ENCODE measurements at places on chromosomes 12 and 14.

DNA sequence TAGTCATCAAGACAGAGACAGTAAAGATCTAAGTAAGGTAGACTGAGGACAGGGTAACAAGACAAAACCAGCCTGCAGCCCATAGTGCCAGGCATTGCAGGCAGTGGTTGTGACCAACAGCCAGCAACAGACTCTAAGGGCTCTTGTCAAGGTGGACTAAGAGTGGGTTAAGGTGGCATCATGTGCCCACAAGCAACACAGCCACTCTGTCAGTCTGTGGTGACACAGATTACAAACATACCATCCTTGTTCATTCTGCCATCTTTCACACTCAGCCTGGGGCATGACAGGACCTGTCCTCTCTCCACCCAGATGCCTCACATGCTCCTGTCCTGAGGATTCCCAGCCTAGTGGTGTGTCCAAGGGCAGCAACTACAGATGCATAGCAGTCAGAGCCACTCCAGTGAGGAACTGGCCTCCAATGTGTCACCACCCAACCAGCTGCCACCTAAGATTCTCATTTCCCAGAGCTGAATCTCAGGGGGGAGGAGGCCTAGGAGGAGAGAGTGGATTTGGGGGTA, 28.3 kb downstream of the VDR start:
- no peak for DNase-seq

GRCh38 chr12:51351913-51352532, 5.5 kb upstream of the CELA1 start:
- DNase-seq = peak; percentile 19

GRCh38 chr14:89736881-89737280, 217.6 kb downstream of the EFCAB11 start:
- no peak for DNase-seq

- DNase-seq = no peak
Measured at GRCh38 chr12:121697093-121697698, 15.4 kb upstream of the TMEM120B start.

GRCh38 chr14:39217214-39217879, 16.4 kb upstream of the MIA2 start:
- no peak for DNase-seq

- no peak for DNase-seq
Measured at GRCh38 chr14:35949920-35950513, 123.9 kb downstream of the BRMS1L start.

- no peak for DNase-seq
Measured at GRCh38 chr12:22047494-22047893, 1.5 kb downstream of the CMAS start.

- no peak for DNase-seq
Measured at GRCh38 chr12:128682548-128683275, 141.0 kb downstream of the SLC15A4 start.

- no peak for DNase-seq
Measured at GRCh38 chr14:94936901-94937685, 167.2 kb upstream of the GSC start.

- no peak for DNase-seq
Measured at GRCh38 chr12:32171211-32171610, 64.6 kb downstream of the BICD1 start.

- no peak for DNase-seq
Measured at GRCh38 chr12:78249578-78249977, 418.9 kb downstream of the NAV3 start.

DNA sequence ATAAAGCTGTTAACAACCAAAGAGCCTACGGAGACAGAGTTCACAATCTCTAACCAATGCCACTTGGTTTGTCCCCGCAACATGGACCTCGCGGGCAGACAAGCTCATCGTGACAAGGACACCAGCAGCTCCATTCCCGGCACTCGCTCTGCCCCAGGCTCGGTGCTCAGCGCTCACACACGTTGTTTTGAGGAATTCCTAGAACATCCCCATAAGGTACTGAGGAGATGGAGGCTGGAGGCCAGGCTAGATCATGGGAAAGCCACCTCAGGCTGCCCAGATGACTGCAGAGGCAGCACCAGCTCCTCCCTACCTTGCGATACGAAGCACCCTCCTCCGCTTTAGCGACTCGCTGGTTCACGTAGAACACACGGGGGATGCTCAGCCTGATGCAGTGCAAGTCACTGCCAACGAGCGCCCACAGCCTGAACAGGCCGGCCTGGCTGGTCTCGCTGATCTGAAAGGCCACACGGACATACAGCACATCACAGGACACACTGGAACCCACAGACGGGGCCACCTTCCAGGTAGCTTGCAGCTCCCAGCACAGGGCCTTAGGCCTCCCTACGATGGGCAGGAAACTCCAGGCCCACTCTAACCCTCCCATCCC, 30.1 kb downstream of the P2RX2 start:
- DNase-seq = no peak

DNA sequence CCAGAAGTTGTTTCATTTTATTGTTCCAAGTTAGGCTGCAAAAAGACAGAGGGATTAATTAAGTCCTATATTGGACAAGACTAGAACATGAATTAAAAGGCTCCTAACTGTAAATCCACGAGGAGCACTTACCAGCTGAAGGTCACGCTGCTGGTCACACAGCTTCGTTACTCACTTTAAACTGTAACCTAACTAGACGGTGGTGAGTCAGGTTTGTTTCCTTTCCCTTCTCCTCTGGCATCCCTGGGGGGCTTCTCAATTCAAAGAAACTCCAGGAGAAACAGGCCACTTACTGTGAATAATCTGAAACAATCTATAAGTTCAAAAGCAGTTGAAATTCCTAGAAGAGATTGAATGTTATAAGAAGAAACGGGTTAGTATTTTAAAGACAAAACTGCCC, 331.4 kb downstream of the BCAT1 start:
- no peak for DNase-seq

DNA sequence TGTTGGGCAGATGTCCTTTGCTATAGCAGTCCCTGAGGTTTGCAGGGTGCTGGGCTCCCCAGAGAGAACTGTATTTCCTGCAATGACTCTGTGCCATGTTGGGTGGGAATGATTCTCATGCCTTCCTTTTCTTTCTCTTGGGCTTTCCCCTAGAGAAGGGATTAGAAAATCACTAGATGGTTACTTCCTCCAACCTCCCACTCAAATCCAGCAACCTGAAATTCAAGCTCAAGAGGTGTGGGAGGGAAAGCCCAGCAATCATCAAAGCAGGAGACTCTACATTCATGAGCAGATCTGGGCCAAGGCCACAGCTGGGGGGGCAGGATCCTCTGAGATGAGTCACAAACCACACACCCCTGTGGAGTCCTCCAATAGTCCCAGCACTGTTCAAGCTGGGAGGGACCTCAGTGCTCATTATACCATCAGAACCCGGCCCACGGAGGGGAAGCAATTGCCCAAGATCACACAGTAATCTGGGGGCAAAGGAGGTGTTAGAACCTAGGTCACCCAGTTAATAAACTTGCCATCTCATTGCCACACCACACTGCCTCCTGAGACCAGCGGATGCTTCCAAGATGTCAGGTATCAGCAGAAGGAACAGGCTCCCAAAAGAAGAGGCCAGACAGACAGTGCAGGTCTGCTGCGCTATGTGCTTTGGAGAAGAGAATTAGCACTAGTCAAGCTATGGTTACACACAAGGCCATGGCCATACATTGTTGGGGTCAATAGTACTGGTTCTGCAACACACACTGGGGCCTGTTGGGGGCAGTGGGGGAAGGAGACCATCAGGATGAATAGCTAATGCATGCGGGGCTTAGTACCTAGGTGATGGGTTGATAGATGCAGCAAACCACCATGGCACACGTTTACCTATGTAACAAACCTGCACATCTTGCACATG, 65.7 kb downstream of the TTC9 start:
- no peak for DNase-seq

DNA sequence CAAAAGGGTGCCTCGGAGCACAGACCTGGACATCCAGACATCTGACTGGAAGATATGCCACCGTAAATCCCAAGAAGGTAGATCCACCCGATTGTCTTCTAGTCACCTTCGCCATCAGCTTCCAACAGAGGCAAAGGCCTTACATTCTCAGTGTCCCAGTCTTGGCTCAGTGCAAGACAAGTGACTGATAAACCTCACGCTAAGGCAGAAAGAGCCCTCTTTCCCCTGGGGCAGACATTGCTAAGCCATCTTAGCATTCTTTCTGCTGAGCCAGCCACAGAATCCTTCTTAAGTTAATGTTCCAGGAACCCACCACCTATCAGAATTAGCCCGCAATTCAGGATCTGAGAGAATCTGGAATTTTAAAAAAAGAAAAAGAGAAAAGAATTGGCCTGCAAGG, 4.3 kb upstream of the PLEKHG6 start:
- no peak for DNase-seq

DNA sequence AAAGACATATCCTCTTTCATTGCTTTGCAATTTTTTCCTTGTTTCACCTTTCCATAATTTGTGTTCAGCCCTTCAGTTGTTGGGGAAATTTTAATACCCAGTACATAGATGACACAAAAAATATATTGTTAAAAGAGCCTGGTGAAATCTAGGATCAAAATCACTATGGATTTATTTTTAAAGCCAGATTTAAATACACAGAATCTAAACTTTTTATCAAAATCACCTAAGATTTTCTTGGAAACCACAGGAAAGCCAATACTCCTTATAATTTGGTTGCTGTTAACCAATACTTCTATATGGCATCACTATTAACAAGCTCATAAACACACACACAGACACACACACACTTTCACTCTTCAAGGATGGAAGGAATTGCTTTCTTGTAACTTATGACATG, at the start of gene TAS2R20:
Gene TAS2R20, minus strand, starts transcription at position 101 of the 400 bp plus-strand sequence. CDS start 429 bp downstream, outside the sequence.
- no peak for DNase-seq

DNA sequence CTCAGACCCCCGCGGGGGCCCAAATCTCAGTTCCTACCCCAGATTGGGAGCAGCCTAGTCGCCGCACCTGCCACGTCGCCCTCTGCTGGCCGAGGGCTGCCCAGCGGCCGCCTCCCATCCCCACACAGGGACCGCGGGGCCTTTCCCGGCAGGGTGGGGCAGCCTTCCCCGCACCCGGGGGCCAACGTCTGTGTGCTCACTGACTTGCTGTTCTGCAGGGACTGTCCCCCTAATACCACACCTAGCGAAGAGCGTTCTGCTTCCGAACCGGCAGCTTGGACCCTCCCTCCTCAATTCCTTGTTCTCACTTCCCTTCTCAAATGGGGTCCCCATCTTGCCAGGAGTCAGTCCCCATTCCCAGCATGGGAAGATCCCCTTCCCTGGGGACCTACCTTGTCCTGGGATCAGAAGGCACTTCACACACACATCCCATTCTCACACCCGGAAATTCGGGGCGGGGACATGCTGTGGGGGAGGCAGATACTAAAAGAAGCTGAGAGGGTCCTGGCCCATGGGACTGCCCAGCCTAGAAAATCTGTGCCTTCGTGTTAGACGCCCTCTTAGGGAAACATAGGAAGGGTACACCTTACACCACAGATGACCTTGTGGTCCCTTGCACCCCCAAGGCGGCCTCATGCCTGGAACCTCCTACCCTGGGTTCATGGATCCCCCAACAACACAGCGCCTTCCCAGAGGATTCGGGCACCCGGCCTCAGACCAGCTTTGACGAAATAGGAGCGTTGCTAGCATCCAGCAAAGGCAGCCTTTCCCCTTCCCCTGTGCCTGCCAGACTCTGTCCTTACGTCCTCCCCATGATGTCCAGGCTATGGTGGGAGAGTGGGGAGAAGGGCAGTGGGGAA, 16.4 kb downstream of the ACVRL1 start:
- DNase-seq = peak; percentile 64

DNA sequence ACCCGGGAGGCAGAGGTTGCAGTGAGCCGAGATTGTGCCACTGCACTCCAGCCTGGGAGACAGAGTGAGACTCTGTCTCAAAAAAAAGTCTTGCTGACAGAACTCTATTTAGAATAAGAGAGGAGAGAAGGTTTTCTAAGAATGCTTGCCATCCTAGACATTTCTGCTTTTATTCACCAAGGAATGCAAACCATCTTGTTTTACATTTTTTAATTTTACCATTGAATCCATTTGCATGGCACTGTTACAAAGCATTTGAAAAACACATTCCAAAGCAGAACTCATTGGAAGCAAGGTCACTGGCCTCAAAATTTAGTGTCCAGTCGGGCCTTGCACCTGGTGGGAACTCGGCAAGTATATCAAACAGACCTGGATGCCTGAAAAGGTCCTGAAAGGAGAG, 44.2 kb upstream of the RASSF3 start:
- no peak for DNase-seq

GRCh38 chr14:71463807-71464206, 468.4 kb upstream of the RGS6 start:
- no peak for DNase-seq

GRCh38 chr12:122349078-122349477, 73.4 kb downstream of the CLIP1 start:
- DNase-seq = no peak

DNA sequence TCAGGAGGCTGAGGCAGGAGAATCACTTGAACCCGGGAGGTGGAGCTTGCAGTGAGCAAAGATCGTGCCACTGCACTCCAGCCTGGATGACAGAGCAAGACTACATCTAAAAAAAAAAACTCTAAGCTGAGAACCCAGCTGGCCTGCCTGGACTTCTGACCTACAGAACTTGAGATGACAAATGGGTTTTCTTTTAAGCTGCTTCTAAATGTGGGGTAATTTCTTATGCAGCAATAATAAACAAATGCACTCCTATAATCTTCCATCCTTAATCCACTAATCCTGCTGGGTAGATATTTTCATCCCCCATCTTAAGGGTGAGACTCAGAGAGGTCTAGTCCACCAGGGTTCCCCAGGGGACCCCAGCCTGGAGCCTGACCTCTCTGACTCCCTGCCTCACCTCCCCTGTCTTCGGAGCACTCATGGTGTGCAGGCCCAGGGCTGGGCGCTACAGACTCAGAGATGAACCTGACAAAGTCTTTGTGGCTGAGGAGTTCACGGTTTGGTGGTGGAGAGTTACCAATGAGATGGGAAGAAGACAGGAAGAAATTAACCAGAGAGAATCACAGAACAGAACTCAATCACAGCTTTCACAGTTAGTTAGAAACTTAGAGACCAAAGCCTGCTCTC, 39.7 kb upstream of the BDKRB2 start:
- DNase-seq = no peak

GRCh38 chr14:24121210-24121609, 6.5 kb upstream of the NRL start:
- DNase-seq = no peak

DNA sequence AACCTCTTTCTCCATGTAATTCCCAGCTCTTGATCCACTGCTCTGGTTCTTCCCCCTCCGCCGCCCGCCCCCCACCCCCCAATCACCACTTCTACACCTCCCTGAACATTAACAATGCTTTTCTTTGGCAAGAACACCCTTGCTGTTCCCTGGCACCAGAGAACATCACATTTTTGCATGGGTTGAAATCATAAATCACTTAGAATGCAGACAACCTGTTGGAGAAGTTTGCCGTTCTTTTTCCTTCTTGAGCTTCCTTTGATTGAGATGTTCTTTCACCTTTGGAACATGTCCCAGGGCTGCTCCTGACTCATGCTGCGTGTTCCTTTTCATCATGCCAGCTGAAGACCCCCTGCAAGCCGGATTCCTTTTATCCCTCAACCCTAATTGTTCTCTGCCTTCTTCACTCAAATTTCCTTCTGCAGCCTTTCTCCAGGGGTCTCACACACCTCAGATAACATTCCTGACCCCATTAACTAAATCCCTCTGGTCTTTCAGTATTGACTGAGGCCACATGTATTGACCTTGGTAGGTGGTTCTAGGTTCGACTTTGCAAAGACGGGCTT, 294.1 kb upstream of the TMPO start:
- no peak for DNase-seq

GRCh38 chr12:119727600-119728443, 59.9 kb downstream of the PRKAB1 start:
- DNase-seq = no peak
